Activated naive CD4-positive, alpha-beta T cell treated with anti-CD3 and anti-CD28 coated beads for 36 hours (primary cell): ENCODE measurements at places on chromosomes 5 and 9. TPM values are rescaled to one million over a fixed set of nuclear protein-coding genes. Genes with fewer than 3 reads are reported as not detected.

CER1 gene
- total RNA-seq: not detected

CCDC192 gene
- total RNA-seq: not detected

PLPPR1 gene
- total RNA-seq: not detected

ZFAND5 gene
- 71.9 TPM for total RNA-seq

PDE4D gene
- total RNA-seq: 40.5 TPM

ZBED3 gene
- 3.3 TPM for total RNA-seq

GRCh38 chr9:69332067-69332685, 7.2 kb downstream of the ENTREP1 start:
- no peak for DNase-seq

- DNase-seq: no peak
Observed at GRCh38 chr9:137797206-137798120, 80.1 kb upstream of the CACNA1B start.

GRCh38 chr9:24932785-24933184, 387.1 kb upstream of the IZUMO3 start:
- DNase-seq: no peak

- DNase-seq: no peak
Observed at GRCh38 chr9:134328841-134329575, 2.8 kb downstream of the RXRA start.

GRCh38 chr5:96893342-96893741, 17.0 kb downstream of the ERAP2 start:
- peak; percentile 82 for DNase-seq

GRCh38 chr5:180689071-180689694, 39.8 kb upstream of the FLT4 start:
- DNase-seq: peak; percentile 75

DNA sequence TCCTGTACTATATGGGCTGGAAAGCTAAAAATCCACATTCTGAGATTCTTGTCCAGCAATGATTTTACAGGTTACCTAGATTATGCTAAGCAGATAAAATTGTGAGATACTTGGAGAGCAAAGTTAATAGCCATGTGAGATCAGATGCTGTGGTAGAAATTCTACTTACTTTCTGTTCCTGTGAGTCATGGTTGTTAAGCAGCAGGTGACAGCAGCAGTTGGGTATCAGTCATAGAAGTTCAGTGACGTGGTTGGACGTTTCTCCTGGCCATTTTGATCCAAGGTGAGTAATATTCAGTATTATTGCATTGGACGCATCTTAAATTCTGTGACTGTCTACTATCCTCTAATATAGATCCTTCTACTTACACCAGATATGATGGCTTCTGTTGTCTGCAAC, 524.5 kb downstream of the TMEM38B start:
- DNase-seq: no peak

GRCh38 chr5:56692359-56693219, 122.8 kb upstream of the MAP3K1 start:
- DNase-seq: no peak

- no peak for DNase-seq
Observed at GRCh38 chr5:115641948-115642347, 16.1 kb upstream of the TMED7 start.

DNA sequence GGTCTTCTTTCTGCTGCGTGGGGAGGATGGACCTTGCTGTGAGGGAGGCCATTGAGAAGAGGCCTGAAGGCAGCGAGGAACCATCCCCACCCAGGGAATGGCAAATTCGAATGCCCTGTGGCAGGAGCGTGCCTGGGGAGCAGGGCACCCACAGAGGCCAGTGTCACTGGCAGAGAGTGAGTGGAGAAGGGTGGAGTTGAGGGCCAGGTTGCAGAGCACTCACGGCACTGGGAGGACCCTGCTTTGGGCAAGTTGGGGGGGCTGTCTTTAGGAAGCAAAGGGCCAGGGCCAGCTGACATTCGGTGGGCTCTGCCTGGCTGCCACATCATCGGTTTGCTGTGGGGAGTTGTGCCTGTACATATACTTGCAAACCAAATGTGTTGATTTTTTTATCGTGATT, 47.2 kb downstream of the SYK start:
- no peak for DNase-seq

DNA sequence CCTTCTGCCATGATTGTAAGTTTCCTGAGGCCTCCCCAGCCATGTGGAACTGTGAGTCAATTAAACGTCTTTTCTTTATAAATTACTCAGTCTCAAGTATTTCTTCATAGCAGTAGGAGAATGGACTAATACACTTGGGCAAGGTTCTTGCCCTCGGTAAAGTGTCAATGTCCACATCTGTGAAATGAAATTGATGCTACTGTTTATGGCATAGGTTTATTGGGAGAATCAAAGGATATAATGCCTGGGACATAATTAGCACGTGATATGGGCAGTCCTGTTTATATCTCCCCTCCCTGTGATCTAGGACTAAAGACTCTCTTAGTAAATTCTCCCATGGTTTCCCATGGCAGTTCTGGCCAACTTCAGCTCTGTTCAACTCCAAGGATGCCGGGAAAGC, 19.4 kb downstream of the TMEM174 start:
- DNase-seq: no peak

DNA sequence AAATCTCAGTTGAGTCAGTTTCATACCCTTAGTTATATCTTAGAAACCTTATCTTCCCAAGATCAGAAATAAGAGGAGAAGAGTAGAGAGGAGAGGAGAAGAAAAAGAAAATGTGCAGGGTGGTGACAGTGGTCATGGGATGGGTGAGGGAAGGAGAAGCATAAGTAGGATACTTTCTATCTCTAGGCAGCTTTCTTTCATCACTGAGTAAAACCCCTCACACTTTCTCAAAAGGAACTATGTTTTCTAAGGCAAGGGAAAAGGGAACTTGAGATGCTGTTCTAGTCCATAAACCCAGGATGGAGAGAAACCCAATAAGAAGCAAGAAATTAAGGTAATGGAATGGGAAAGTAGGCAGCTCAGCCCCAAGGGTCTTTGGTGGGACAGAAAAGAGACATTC, 225.3 kb downstream of the MCTP1 start:
- DNase-seq: no peak

DNA sequence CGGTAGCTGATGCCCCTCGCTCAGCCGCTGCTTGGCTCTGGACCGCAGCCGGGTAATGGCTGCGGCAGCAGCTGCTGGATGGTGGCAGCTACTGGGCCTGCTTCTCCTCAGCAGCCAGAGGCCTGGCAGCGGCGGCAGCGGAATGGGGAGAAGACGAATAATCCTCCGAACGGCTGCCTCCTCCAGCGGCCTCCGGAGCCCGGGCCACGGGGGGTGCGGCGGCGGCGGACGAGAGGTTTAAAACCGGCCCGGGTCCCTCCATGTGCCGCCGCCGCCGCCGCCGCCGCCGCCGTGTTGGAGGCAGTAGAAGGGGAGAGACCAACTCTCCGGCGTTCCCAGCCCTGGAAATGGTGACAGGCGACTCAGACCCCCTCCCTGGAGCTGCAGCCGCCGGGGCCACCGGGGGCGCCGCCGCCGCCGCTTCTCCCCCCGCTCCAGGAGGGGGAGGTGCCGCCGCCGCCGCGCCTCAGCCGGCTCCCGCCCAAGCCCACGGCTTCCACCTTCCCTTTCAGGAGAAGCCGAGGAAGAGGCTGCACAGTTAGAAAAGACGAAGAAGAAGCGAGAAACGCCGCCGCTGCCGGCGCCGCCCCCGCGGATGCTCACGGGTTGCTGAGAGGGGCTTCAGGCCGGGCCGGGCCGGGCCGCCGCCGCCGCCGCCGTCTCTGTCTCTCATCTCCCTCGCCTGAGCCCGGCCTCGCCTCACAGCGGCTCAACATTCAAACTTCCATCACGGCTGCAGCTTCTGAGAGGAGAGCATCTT, 118.4 kb upstream of the PRSS3 start:
- peak; percentile 14 for DNase-seq

DNA sequence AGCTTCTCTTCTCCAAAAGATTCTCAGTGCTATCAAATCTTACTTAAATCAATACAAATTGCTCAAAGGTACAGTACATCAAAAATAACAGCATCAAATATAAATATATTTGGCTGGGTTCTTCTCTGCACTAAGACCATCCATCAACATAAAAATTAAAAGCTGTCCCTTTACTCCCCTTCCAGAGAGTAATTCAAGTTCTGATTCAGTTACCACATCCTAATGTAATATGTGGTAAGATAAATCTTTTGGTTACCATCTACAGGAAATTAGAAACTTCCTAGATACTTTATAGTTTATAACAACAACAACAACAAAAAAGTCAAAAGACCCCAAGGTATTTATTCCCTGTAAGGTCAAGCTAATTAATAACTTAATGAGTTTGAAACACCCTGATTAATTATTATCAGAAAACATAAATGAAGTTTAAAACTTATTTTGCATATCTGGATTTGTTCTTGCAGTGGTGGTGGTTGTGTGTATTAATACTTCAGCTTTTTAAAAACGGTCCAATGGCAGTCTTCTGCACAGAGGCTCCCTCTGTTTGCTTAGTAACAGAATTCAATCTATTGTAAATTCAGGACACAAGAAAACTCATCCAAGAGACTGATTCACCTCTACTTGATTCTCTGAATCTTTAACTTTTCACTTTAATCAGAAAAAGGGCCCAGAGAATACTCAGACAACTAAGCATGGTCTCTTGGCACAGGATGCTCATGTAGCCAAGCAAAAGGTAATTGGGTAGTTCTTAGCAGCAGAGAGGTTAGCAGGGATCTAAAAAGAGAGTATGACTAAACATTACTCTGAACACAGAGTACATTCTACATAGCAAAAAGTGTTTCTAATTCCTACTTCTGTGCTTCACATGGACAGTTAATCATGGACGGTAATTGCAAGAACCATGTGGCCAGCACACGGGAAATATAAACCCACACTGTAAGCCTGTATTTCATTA, 20.1 kb downstream of the DIAPH1 start:
- DNase-seq: no peak

DNA sequence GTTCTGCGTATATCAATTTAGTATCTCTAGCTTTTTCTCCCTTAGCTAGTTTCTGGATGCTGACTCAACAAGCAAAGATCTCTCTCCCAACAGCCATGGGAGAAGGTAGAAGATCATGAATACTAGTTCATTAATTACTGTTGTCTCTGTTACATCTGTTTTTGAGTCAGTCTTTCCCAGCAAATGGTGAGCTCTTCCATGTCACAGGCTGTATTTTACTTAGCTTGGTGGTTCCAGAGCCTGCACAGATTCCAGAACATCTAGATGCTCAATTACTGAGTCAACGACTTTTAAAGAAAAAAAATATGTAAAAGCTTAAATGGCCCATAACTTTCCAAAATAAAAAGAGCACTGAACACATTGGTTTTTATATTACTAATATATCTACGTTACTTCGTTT, 307.2 kb downstream of the NSG2 start:
- no peak for DNase-seq

- no peak for DNase-seq
Observed at GRCh38 chr9:130453487-130453886, 8.7 kb downstream of the ASS1 start.

DNA sequence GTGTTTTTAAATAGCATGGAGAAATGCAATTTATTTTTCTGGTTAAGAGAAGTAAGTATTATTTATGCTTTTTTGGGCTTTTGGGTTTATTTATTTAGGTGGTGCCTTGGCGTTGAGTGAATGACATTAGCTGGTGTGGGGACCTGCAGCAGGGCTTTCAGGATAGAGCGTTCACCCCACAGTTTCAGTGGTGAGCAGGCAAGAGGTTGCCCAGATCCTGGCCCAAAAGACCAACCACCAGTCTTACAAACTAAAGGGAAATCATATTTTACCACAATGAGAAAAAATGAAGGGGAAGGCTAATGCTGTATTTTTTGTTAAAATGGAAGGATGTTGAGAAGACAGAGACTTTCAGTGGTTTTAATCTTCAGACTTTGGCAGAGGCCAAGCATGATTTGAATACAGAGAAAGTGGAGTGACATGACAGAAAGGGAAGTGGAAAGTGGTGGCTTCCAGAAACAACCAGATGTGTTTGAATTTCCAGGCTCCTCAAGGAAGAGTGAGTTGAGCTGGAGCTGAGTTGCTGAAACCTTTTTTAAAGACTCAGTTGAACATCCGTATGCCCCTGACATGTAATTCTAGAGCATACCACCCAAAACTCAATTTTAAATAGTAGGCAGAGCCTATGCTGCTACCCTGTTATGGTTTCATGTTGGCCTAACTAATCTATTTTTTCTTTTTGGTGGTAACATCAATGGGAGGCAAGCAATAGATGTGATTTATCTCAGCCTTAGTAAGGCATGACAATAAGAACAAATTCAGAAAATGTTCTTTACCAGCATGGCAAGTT, 94.8 kb downstream of the AOPEP start:
- DNase-seq: no peak

DNA sequence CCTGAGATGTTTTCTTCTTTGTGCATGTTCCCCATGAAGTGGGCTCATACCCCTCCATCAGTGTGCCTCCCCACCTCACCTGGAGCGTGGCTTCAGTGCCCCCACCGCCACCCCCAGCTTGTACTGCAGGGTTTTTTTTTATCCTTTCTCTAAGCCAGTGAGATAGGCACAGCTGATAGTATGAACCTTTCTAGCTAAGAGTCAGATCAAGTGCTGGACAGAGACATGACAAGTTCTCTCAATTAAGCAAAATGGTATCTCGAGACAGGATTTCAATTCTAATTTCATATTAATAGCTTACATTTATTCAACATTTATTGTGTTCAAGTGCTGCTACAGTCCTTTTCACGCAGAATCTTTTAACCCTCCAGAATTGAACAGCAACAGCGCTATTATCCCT, 55.7 kb downstream of the NDFIP1 start:
- no peak for DNase-seq

DNA sequence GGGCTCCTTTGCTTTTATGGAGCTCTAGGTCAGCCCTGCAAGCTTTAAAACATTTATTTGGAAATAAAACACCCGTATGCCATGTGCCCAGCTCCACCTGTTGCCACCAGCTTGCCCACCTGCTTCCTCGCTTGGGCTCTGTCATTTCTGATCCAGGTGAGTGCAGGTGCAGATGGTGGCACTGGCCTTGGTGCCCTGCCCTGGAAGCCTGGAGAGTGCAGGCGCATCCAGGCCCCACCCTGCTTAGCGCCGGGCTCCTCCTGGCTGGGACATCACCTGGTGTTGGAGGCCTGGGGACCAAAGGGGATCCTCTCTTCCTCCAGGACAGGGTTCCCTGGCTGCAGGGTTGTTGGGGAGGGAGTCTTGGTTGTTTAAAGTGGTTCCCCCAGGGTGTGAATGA, 35.8 kb downstream of the WNK2 start:
- DNase-seq: no peak

- DNase-seq: no peak
Observed at GRCh38 chr5:118882666-118883065, 105.7 kb downstream of the DTWD2 start.

DNA sequence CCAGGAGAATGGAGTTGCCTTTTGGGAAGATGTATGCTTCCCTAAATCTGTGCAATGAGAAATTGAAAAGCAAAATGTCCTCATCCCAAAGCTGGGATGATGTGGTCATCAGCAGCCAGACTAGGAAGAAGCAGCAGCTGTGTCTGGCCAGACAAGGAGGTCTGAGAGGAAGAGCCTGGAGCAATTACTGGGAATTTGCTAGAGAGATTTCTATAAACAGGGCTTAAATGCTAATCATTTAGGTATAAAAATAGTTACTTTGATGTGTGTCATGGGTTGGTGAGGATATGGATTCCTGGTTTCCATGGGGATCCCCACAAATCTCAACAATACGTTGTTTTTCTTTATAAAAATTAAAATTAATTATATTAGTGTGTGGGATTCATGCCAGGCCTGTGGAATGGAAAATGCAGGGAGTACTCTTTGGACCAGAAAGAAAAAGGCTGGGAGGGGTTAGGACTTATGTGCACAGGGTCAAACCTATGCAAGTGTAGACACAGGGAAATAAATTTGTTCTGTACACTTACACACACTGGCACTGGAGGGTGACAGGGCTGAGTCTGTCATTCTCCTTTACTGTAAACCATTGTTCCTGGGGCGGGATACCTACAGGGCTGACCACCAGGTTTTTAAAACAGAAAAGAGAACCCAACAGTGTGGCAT, 58.7 kb upstream of the TRPC7 start:
- DNase-seq: no peak
